Fibroblast of the aortic adventitia (primary cell): ENCODE measurements at places on chromosomes 2 and 18.

GRCh38 chr2:31171142-31171541 lies 32.9 kb upstream of the GALNT14 start:
- no peak for DNase-seq

DNA sequence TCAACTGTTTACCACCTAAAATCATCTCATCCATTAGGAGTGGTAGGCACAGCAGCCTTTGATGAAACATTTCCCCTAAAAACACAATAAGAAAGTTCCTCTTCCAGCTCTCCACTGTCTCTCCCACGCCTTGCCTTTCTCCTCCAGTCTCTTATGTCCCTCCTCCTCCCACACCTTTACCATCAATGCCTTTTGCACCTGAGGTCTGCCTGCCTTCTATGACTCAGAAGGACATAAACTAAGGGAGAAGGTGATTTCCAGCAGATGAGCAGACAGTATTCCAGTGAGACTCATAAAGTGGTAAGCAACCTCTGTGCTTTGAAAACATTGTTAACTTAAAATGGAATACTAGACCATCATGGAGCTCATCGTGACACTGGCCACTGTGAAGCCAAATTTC lies 34.2 kb upstream of the NDUFV2 start:
- DNase-seq = no peak

GRCh38 chr2:173357346-173357745 lies 2.7 kb downstream of the CDCA7 start:
- DNase-seq = peak; percentile 2

GRCh38 chr2:239049421-239050251 lies 201.8 kb downstream of the TWIST2 start:
- peak; percentile 30 for DNase-seq

GRCh38 chr18:8503248-8503647 lies 106.0 kb upstream of the RAB12 start:
- no peak for DNase-seq

DNA sequence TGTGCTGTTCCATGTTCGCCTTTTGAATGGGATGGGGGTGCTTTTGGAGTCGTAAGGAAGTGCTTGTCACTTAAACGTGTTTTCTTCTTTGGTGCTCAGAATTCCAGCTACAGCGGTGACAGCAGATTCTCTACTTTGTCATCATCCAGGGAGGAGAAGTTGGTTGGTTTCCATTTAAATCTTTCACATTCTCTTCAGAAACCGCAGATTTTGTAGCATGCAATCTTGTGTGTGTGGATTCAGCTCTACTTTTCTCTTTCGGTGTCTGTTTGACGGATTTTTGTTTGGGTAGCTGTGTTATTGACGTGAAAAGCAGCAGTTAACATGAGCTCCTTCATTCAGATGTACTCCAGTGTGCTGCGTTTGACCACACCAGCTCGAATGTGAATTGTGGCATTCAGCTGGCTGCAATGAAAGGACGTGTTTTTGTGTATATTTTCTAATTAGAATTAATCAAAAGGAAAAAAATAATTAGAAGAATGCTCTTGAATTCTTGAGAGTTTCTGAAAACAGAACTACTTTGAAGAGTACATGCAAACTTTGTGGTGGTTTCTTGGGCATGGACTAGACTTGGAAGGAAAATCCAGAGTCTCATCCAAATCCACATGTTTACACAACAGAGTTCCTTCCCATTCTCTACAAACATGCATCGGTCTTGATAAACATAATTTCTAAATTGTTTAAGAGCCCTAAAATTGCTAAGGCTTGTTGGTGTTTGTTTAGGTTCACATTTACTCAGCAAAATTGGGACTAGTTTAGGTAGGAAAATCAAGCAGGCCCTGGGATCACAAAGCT lies 68.7 kb upstream of the RBM44 start:
- DNase-seq = no peak
